ENCODE measurements at places on chromosomes 11 and 22. TPM values are rescaled to one million over a fixed set of nuclear protein-coding genes. Genes with fewer than 3 reads are reported as not detected.

GRCh38 chr11:44771841-44772240, 45.1 kb downstream of the TSPAN18 start:
- no peak for DNase-seq
- no peaks in the 10 kb centered on the region for H3K27me3 ChIP-seq
- H3K36me3 ChIP-seq = no peaks in the 10 kb centered on the region
- H3K4me3 ChIP-seq = no peak overlapping the region

OR2AT4 gene
- not detected for total RNA-seq

GRCh38 chr11:96105944-96106343, 182.0 kb upstream of the MTMR2 start:
- DNase-seq = no peak
- H3K4me3 ChIP-seq = no peak overlapping the region
- H3K4me1 ChIP-seq = peaks cover 27% of the 10 kb centered on the region
- H3K27ac ChIP-seq = no peak overlapping the region

GRCh38 chr22:39534092-39534506, 1.6 kb upstream of the RPS19BP1 start:
- peaks cover 41% of the 10 kb centered on the region for H3K4me1 ChIP-seq
- no peak for DNase-seq
- peaks cover 18% of the 10 kb centered on the region for H3K36me3 ChIP-seq
- H3K4me3 ChIP-seq = no peak overlapping the region

PPFIA1 gene
- 44.4 TPM for total RNA-seq

- H3K27me3 ChIP-seq = no peaks in the 10 kb centered on the region
- DNase-seq = no peak
- peak overlapping the region; percentile 29 for H3K4me3 ChIP-seq
- peaks cover 9% of the 10 kb centered on the region for H3K36me3 ChIP-seq
- H3K27ac ChIP-seq = peak overlapping the region; percentile 35
Measured at GRCh38 chr11:35145271-35145670, 6.3 kb downstream of the CD44 start.

DNA sequence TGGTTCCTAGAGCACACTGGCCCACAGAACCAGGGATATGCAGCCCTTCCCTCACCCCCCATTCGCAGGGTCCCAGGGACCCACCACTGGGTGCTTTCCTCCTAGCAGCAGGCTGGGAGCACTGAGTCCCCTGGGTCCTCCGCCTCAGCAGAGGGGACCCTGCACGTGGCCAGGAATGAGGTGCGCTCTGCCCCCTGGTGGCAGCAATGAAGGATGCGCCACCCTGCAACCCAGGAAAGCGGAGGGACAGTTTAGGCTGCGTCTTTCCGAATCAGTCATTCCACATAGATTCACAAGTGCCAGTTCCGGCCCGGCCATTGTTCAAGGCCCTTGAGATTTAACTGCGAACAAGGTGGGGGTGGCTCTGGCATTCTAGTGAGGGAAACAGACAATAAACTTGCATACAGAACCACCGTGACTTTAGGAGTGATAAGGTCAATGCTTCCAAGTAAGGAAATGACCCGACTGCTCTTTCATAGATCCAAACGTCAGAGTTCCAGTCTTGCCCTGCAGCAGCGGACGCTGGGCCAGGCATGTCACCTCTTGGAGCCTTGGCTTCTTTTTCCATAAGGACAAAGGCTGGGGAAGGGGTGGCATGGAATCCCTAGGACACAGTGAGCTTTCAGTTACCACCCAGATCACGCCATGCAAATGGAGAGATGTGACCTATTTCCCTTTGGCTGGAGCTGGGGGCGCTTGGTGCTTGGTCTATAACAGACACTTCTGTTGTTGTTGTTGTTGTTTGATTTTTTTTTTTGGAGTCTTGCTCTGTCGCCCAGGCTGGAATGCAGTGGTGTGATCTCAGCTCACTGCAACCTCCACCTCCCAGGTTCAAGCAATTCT, 7.7 kb downstream of the RIN1 start:
- H3K27me3 ChIP-seq = no peaks in the 10 kb centered on the region
- H3K4me1 ChIP-seq = peaks cover 40% of the 10 kb centered on the region
- H3K4me3 ChIP-seq = peak overlapping the region; percentile 38
- H3K27ac ChIP-seq = peak overlapping the region; percentile 22
- DNase-seq = peak; percentile 80

BLID gene
- not detected for total RNA-seq

MB gene
- 2.5 TPM for total RNA-seq

TENM4 gene
- total RNA-seq = not detected

DNA sequence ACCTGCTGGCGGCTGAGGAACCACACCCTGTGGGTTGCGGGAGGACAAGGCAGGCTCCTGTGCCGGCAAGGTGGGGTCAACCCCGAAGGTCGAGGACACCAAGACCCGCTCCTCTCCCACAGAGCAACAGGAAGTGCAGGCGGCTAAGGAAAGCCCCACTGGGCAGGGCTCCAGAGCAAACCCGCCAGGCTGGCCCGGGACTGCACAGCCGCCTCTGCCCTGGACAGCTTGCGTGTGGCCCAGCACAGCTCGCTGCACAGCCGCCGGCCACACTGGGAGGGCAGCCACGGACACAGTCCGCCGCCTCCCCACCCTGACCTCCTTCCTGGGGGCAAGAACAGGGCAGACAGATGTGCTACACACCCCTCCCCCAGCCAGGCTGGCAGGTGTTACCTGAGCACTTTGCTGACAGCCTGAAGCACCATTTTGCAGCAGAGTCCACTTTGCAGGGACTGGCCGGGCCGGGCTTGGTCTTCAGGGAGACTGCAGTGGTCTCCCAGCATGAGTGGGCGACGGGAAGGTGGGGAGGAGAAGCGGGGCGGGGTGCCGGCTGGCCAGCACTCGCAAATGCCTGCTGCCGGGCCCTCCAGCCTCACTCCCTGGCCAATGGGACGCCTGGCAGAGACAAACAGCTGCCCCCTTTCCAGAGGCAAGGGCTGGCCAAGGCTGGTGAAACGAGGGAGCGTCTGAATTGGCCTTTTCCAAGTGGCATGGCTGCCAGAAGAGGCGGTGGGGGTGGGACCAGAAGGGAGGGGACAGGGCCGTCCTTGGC, at the start of gene MOB2:
Gene MOB2, minus strand, starts transcription at position 726 of the 772 bp plus-strand sequence. Its CDS starts 223 bp downstream, at position 503.
- H3K36me3 ChIP-seq = no peaks in the 10 kb centered on the region
- DNase-seq = no peak
- H3K4me1 ChIP-seq = peaks cover 23% of the 10 kb centered on the region

GLYATL1 gene
- not detected for total RNA-seq

- peak; percentile 82 for DNase-seq
- H3K36me3 ChIP-seq = no peaks in the 10 kb centered on the region
- no peaks in the 10 kb centered on the region for H3K27me3 ChIP-seq
- peak within 1 kb of the TSS; percentile 77 for H3K27ac ChIP-seq
Measured at GRCh38 chr22:38056969-38057891, at the start of gene PICK1. TSS of gene PICK1 (plus strand) at chr22:38057404. CDS start at chr22:38057810, 406 bp downstream.

TANGO2 gene
- total RNA-seq = 27.3 TPM

DNA sequence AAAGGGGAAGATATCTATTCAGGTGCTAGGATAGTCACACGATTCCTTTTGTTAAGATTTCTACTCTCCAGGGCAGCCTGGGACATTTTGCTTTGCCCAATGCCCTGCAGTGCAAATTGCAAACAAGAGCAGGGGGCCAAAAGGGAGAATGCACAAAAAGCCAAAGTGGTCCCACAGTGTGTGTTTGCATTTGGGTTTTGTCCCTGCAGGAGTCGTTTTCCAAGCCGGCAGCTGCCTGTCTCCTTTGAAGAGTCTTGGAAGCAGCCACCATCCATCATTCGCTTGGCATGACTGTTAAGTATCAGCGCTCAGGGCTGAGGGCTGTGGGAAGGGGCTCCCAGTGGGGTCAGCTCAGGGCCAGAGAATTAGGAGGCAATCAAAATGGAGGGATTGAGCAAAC, 184.7 kb downstream of the MIAT start:
- H3K4me3 ChIP-seq = no peak overlapping the region
- no peaks in the 10 kb centered on the region for H3K4me1 ChIP-seq
- no peaks in the 10 kb centered on the region for H3K36me3 ChIP-seq
- H3K27me3 ChIP-seq = no peaks in the 10 kb centered on the region
- no peak overlapping the region for H3K27ac ChIP-seq

DNA sequence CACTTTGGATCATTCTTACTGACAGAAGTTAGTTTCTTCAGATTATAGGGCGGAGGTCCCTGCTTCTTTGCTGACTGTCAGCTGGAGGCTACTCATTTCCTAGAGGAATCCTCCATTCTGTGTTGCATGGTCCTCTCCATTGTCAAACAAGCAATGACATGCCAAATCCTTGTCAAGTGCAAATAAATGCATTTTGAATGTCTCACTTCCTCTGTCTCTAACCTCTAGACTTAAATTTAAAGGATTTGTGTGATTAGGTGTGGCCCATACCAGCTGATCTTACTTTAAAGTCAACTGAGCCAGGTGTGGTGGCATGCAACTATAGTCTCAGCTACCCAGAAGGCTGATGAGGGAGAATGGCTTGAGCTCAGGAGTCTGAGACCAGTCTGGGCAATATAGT, 458.4 kb upstream of the CCDC179 start:
- H3K27me3 ChIP-seq = no peaks in the 10 kb centered on the region
- H3K4me1 ChIP-seq = no peaks in the 10 kb centered on the region
- no peak for DNase-seq
- H3K4me3 ChIP-seq = no peak overlapping the region

GRCh38 chr11:20729597-20730105, 60.3 kb downstream of the NELL1 start:
- no peaks in the 10 kb centered on the region for H3K4me1 ChIP-seq
- no peaks in the 10 kb centered on the region for H3K36me3 ChIP-seq
- no peak overlapping the region for H3K4me3 ChIP-seq
- H3K27me3 ChIP-seq = no peaks in the 10 kb centered on the region

TIMP3 gene
- 0.24 TPM for total RNA-seq

- no peak overlapping the region for H3K27ac ChIP-seq
- no peaks in the 10 kb centered on the region for H3K4me1 ChIP-seq
- no peak overlapping the region for H3K4me3 ChIP-seq
- no peak for DNase-seq
- H3K27me3 ChIP-seq = no peaks in the 10 kb centered on the region
- no peaks in the 10 kb centered on the region for H3K36me3 ChIP-seq
Measured at GRCh38 chr22:44281768-44282637, 30.7 kb downstream of the SHISAL1 start.

DNA sequence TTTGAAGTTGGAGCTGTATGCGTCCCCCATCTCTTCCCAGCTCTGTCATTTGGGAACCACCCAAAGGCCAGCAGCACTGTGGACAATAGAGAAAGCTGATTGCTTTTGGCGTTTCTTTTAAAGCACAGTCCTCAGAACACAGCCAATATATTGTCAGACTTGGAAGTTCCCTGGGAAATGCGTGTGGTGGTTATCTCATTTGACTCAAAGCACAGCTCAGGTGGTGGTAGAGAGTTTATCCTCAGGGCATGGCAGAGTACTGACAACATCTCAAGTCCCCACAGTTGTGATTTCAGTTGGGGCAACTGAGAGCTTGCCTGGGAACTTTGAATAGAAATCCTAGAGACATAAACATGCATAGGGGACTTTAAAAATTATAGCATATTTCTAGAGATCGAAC, 601.3 kb downstream of the ETS1 start:
- no peaks in the 10 kb centered on the region for H3K4me1 ChIP-seq
- peaks cover 3% of the 10 kb centered on the region for H3K27me3 ChIP-seq
- H3K4me3 ChIP-seq = no peak overlapping the region
- DNase-seq = no peak
- H3K27ac ChIP-seq = no peak overlapping the region
- no peaks in the 10 kb centered on the region for H3K36me3 ChIP-seq

GRCh38 chr22:40898850-40899357, 37.0 kb upstream of the DNAJB7 start:
- H3K4me3 ChIP-seq = no peak overlapping the region
- H3K27ac ChIP-seq = no peak overlapping the region
- peaks cover 7% of the 10 kb centered on the region for H3K4me1 ChIP-seq
- no peaks in the 10 kb centered on the region for H3K27me3 ChIP-seq
- H3K36me3 ChIP-seq = no peaks in the 10 kb centered on the region

DNA sequence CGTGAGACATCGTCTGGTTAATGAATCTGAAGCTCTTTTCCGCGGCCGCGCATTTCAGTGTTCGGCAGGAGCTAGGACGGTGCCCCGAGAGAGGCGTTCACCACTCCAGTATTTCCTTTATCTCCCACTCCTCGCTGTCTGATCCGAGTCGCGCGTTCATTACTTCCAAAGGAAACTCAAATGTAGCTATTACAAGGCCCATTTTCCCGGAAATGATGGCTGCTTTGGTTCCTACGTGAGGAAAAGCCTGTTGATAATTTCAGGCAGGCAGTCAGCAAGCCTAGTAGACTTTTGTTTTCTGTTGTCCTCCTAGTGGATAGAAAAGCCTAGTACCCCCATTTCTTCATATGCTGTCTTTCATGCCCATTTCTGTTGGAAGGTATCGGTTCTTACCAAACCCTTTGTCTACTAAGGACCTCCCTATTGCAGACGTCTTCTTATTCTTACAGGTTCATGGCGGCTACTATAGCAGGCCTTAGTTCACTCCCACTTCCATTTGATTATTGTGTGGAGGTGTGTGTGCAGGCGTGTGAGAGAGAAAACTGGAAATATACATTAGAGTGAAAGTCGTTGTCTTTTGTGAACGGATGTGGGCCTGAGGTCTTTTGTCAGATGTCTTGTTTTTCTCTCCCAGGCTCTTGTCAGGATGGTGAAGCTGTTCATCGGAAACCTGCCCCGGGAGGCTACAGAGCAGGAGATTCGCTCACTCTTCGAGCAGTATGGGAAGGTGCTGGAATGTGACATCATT, 737 bp downstream of the RBM4 start:
- H3K27me3 ChIP-seq = no peaks in the 10 kb centered on the region
- DNase-seq = peak; percentile 69
- H3K4me1 ChIP-seq = peaks cover 53% of the 10 kb centered on the region
- H3K4me3 ChIP-seq = peak overlapping the region; percentile 92
- H3K36me3 ChIP-seq = peaks cover 45% of the 10 kb centered on the region
- H3K27ac ChIP-seq = peak overlapping the region; percentile 92
